ENCODE measurements at places on chromosomes 5 and 9. TPM values are rescaled to one million over a fixed set of nuclear protein-coding genes. Genes with fewer than 3 reads are reported as not detected.

GRCh38 chr9:137266585-137267453 is 10.7 kb upstream of the TOR4A start:
- no peak for DNase-seq

The SPINK5 gene
- 1.6 TPM for polyA plus RNA-seq

- DNase-seq = no peak
Measured at GRCh38 chr5:74767579-74767913, 497 bp downstream of the NSA2 start.

DNA sequence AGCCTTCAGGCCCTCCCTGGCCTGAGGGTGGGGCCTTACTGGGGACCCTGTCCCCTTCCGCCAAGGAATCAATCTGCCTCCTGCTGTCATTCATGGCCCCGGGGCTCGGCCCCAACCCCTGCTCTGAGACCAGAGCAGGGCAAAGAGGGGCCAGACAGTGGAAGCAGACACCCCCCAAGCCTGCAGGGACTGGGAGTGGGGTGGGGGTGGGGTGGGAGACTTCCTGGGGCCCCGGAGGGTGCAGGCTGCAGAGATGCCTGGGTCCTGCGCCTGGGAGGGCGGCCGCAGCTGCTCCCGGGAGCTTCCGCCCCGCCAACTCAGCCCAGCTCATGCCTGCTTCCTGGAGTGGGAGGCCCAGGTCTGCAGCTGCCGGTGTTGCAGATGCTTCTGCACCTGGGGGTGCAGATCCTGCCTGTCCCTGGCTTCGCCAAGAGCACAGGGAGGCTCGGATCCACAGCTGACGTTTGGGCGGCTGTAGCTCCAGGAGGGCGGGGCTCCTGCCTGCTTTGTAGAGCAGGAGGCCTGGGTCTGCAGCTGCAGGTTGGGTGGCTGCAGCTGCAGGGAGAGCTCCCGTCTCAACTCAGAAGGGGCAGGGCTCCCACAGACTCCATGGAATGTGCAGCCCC is 6.2 kb downstream of the KIF4B start:
- DNase-seq = no peak

Measured in muscle of arm (tissue), 14 donors.